ENCODE measurements at places on chromosomes 2 and 18. TPM values are rescaled to one million over a fixed set of nuclear protein-coding genes. Genes with fewer than 3 reads are reported as not detected.

Gene CROCC2
- not detected for total RNA-seq

Gene FSHR
- 0.14 TPM for total RNA-seq

Gene ERBB4
- 12.4 TPM for total RNA-seq

DNA sequence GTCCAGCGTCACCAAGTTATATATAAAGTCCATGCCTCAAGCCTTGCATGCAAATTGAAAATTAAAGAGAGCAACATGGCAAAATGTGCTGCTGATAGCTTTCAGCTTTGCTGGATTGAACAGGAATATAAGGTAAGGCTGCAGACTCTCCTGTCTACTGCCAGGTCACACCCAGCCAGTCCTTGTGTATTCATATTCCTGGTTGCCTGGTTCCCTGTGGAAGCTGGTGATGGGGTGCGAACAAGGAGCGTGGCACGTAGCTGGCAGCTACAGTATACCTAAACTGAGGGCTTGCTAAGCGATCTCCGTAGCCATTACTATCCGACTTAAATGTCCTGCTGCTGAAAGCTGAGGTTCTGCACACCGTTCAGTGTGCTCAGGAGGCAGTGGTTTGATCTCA, 50.1 kb upstream of the NOSTRIN start:
- DNase-seq = no peak

DNA sequence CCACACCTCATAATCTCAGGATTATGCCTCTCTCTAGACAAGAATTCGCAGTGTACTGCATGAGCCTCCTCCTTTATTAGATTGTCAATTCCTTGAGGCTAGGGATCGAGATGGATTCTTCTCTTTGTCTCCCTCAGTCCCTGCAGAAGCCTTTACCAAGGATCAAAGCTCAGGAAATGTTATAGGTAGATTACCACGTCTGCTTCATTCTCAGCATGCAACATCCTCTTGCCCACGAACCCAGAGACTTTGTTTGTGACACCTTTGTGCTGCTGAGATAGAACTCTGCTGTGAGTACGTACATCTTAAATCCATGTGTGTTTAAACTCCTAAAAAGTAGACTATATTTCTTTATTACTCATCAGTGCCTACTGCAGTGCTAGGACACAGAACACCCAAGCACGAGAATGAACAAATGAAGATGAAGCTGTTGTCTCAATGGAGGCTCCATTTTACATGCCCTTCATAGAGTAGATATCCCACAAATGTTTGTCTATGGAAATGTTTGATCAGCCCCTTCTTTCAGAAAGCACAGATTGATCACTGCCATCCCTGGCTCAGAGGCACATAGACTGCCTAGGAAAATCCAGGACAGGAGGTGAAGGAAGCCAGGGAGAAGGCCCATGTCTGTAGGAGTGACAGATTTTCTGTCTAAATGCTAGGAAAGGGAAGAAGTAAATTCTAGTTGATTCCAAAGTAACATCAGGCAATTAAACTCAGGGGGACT, 98.8 kb upstream of the KLHL29 start:
- no peak for DNase-seq

Measured in Right ventricle myocardium inferior (tissue), 1 donor.